ENCODE measurements at places on chromosomes 7 and 10.

- DNase-seq: no peak
Observed at GRCh38 chr7:1639071-1639470, 31.0 kb upstream of the ELFN1 start.

GRCh38 chr7:90938371-90938770 is 325.9 kb upstream of the FZD1 start:
- DNase-seq: no peak

GRCh38 chr10:113103131-113103840 is 153.2 kb downstream of the TCF7L2 start:
- no peak for DNase-seq

GRCh38 chr10:12750526-12751201 is 250.8 kb downstream of the CCDC3 start:
- DNase-seq: no peak

DNA sequence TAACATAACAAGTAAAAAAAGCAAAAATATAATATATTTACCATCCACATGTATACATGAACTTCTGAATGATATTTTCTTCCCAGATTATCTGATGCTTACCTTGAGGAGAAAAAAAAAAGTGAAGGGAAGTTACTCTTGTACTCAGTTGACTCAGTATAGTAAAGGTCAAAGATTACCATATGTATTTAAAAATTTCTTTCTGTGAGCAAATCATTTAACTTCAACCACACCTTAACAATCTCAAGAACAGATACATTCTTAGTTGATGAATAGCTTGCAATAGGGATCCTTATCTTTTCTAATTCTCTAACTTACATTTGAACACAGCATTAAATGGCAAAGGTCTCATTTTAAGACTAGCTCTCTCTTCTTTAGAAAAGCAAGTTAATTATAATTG is 29.8 kb downstream of the PRR15 start:
- DNase-seq: no peak

GRCh38 chr10:34713875-34714274 is 101.2 kb downstream of the PARD3 start:
- DNase-seq: no peak

DNA sequence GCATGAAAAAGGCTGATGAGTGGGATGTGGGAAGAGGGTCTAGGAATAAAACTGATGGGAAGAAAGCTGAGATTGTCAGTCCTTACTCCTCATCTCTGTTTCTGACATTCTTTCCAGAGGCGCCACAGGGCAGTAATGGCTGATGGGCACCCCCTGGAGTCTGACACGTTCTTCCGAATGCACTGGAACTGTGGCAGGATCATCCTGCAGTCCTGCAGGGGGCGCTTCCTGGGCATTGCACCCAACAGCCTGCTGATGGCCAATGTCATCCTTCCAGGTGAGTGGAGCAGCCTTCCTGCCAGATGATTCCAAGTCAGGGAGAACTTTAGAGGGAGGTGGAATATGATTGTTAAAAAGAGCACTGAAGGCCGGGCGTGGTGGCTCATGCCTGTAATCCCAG is 4.8 kb downstream of the FSCN3 start:
- DNase-seq: no peak

GRCh38 chr10:114520453-114520852 is 116.2 kb upstream of the AFAP1L2 start:
- DNase-seq: no peak

- no peak for DNase-seq
Observed at GRCh38 chr7:45174328-45174610, 16.7 kb downstream of the RAMP3 start.

- no peak for DNase-seq
Observed at GRCh38 chr10:71504168-71504567, 107.4 kb downstream of the CDH23 start.

- DNase-seq: no peak
Observed at GRCh38 chr7:100679927-100680575, 6.5 kb downstream of the GNB2 start.

GRCh38 chr7:96527133-96527827 is 182.4 kb downstream of the SEM1 start:
- DNase-seq: no peak

DNA sequence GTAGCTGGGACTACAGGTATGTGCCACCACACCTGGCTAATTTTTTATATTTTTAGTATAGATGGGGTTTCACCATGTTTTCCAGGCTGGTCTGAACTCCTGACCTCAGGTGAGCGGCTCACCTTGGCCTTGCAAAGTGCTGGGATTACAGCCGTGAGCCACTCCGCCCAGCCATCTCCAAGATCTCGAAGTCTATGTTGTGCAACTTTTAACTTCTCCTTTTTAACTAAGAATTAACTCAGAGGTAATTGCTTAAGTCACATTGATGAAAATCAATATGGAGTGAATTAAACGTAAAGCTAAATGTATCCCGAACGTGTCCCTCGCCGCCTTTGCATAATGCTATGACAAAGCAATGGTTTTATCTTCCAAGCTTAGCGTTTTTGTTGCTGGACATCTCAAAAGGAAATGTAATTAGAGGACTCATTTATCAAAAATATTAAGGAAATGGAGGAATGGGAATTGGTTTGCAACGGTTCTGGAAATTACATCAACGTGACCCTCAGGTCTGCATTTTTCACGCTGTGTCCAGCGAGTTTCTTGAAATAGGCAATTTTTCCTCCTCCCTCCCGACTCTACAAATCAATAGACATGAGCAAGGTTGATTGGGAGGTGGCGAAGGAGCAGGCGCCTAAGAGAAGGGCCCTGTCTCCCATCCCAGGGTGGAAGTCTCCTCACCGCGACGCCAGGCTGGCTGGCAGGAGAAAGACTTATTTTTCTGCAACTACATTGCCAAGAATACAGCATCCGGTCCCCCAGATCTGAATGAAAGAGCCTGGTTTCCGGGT is 89.8 kb downstream of the TMEM130 start:
- no peak for DNase-seq

DNA sequence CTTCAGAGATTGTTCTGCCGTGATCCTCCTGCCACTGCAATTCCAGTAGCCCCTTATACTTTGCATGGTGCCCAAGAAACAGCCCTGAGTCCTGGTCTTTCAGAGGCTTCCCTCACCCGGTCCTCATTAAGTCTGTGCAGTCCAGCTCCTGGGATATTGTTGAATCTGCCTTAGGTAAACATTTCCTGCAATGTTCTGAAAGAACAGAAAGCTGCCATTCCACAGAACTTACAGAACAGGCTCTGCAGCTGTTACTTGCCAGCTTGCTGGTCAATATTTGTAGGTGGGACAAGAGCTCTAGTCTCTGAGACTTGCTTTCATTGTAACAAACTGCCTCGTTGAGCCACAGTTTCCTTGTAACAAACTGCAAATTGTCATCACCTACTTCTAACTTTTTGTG is 115.0 kb upstream of the KIF5B start:
- no peak for DNase-seq

DNA sequence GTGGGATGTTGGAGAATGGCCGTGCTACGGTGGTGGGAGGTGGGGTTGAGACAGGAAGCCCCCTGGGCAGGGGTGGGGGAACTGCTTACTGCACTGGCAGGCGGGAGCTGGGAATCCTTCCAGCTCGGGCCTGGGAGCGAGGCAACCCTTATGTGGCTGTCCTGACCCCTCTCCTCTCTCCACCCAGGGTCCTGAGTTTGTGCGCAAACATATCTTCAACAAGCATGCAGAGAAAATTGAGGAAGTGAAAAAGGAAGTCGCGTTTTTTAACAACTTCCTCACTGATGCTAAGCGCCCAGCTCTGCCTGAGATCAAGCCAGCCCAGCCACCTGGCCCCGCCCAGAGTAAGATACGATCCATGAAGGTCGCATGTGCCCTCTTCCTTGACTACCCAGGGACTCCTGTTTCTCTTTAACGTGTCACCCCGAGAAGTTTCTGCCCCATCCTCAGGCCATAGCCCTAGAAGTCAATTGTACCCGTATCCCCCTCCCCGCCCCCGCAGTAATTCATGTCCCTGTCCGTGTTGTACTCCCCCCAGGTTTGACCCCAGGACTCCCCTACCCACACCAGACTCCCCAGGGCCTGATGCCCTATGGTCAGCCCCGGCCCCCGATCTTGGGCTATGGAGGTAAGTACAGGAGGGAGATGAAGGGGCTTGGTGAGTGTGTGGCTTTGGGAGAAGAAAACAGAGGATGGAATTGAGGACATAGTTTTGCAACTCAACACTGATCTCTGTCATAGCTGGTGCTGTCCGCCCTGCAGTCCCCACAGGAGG is 1.8 kb downstream of the UFSP1 start:
- no peak for DNase-seq

DNA sequence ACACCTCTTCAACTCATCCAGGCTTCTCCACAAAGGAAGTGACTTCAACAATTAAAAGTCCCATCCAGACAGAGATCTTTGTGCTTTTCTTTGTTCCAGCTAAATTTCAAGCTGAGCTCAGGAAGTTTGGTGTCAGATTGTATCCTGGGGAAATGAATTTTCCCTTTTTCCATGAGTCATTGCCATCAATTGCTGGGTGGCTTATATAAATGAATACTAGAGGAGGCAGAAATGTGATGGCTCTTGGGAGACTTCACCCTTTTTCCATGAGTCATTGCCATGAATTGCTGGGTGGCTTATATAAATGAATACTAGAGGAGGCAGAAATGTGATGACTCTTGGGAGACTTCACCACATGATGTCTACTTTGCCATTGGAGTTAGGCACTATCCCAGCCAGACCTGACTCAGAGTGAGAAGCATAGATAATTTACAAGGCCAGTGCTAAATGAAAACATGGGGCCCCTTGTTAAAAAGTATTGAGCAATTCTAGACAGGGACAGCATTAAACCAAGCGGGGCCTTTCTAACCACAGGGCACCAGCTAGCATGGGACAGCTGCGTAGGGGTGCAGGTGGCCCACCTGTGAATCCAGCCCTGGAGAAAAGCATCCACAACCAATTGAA is 339.2 kb upstream of the PODXL start:
- no peak for DNase-seq

DNA sequence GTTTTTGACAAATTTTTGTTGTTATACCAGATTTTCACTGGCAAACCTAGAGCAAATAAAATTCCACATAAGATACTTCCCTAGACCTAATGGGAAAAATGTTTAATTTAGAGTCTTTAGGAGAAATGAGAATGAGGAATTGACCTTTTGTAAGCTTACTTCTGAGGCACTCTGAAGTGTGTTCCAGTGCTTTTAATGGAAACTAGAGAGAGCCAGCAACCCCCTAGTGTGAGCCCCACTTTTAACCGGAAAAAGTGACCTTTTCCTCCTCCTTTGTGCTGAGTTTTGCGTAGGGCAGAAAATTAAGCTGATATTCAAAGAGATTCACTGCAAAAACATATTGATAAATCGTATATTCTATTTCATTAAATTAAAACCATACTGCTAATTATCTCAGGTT is 5.2 kb downstream of the IKZF1 start:
- no peak for DNase-seq

DNA sequence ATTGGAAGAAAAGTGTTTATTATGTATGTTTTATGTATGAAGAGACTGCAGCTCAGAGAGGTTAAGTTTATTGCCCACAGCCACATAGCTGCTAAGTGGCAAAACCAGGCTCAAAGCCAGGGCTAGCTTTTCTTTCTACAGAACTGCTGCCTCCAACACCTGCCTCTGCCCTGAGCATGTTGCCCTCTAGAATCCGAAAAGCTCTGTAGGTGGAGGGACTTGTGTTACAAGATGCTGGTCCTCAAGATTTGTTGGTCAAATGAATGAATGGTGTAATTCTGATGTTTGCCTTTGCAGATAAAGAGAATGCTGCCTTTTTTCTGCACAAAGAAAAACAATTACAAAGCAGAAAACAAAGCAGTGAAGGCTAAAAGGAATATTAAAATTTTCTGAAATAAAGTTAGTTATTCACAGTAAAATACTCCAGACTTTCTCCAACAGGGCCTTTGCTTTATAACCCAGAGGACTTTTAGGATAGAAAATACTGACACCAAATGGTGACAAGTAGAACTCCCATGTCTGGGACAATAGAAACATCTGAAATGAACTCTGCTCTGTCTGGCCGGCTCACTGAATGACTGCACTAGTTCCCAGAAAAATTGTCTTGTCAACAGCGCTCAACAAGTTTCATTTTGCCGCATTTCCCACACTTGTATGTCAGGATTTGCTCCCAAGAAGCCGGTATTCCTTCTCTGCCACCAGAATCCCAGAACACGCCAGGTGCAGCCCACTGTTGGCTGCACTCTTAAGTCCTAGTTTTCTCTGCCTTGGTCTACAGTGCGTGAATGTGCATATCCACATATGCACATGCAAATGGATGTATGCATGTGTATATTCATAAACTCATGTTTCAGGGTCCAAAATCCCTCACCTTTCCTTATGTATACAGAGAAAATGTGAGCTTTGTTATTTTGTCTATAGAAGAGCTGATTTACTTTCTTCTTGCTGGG is 11.0 kb upstream of the DNTT start:
- no peak for DNase-seq

DNA sequence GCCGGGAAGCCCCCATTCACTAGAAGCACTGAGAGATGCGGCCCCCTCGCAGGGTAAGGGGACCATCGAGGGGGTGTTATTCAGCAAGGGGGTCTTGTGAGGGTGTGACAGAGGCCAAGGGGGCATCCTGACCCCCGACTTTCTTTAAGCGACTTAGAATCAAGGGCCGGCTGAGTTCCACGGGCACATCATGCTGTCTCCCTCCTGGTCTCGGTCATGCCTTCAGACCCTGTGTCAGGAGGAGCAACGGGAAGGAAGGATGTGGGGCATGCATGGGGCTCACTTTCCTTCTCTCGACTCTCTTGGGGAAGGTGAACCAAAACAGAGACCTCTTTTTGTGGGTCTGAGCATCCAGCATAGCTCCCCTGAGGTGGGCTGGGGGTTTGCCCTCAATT is 2.5 kb downstream of the ACSL5 start:
- DNase-seq: no peak

DNA sequence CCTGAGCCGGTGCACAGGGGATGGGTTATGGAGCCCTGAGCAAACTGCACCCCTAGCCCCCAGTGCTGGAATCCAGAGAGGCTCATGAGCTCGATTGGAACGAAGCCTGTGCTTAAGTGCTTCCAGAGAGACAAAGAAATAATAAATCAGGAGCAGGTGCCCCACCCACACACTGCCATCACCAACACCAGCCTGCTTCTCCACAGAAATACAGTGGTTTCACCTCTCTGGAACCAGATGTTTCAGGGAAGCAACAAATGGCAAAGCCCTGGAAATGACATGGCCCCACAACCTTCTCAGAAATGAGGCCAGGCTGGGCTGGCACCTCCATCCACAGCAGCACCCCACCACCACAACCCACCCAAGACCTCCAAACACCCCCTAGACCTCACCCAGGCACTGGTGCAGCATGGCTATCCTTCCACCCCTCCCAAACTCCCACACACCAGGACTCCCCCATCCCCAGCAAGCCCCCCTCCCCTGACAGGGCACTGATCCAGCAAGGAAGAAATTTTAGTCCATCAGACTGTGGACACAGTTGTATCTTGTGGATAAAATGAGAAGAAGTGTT is 4.1 kb upstream of the SLC18A3 start:
- no peak for DNase-seq

GRCh38 chr7:154647625-154648024 is 355.3 kb downstream of the PAXIP1 start:
- no peak for DNase-seq

- DNase-seq: no peak
Observed at GRCh38 chr7:98531717-98532116, 85.4 kb upstream of the NPTX2 start.

- DNase-seq: no peak
Observed at GRCh38 chr10:84076540-84077195, 62.6 kb upstream of the GHITM start.
